ENCODE measurements at places on chromosomes 16 and 17. TPM values are rescaled to one million over a fixed set of nuclear protein-coding genes. Genes with fewer than 3 reads are reported as not detected.
A peak's percentile ranks its signal among the peaks of the same experiment; 100 is the strongest.

GRCh38 chr16:1793578-1794220, at the start of gene IGFALS:
IGFALS (minus strand) TSS chr16:1793705; CDS start chr16:1793652, 53 bp downstream.
- DNase-seq = no peak

DNA sequence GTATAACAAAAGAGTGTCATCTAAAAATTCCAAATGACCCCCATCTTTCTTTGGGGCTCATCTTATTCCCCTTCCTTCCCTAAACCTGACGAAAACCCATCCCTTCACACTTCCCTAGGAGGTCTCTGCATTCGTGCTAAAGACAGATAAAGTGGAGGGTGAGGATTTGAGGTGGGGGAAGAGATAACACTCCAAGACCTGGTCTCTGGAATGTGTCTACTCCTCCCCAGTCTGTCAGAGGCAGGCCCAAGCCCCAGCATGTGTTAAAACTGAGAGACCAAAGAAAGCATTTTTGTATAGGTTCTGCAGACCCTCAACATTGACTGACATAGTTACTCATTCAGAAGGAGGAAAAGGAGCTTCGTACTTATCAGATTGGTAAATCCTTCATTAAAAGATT, 11.0 kb upstream of the LHX1 start:
- DNase-seq = no peak

- no peak for DNase-seq
These were observed 3.2 kb downstream of the CCR7 start for GRCh38 chr17:40561871-40562611.

DNA sequence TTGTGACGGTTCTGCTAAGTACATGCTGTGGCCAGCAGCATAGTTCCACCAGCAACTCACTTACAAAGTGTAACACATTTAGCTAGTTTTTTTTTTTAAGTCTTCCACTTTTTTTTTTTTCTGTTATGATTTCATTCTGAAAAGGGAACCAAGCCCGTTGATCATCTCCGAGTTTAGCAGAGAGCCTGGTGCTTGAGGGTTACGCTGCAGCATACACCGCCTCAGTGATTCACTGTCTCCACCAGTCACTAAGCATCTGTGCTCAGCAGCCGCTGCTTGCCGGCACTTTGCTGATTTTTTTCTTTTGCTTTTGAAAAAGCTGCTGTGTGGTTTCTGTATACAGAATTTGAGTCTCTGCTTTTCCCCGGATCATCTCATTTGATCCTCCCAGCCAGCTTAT, 194.5 kb upstream of the CDH13 start:
- no peak for DNase-seq

GRCh38 chr16:10314811-10315210, 71.0 kb upstream of the ATF7IP2 start:
- peak; percentile 53 for DNase-seq

DNA sequence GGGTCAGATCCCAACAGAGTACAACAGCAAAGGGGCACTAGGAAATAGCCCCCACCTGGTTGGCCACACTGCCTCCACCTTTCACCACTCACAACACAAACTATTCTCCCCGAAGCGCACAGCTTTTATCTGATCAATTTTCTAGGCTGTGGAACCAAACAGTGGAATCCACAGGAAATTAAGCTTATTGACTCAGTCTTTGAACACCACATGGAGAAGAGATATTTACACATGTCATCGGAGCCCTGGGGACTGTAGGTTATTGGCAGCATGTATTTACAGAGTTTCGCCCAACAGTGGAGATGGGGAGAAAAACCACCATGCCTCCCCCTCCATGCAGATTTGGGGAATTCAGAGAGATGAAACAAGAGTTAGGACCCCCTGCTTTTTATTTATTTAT, 154.8 kb downstream of the XYLT1 start:
- DNase-seq = no peak

DNA sequence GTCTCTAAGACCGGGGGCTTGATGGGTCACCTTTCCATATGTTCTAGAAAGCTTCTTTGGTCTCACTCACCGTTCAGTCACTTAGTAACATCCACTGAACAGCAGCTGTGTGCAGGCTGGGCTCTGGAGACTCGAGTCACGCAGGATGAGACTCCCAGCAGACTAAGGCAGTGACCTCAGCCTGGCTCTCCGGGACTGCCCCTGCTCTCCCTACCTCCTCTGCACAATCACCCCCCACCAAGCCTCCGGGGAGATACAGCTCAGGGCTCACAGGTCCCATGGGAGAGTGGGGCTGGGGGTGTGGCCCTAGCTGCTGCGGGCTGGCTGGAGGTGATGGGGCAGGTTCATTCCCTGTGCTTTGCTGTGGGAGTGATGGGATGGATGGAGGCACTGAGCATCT, 14.1 kb downstream of the FLYWCH2 start:
- DNase-seq = no peak

The KLHL10 gene
- total RNA-seq = 0.67 TPM

All from mammary epithelial cell (primary cell).